Activated T-cell treated with anti-CD3 and anti-CD28 coated beads for 1 hour (primary cell): ENCODE measurements at places on chromosomes 13 and 19.

GRCh38 chr19:55088543-55089341 lies 13.1 kb downstream of the EPS8L1 start:
- DNase-seq = peak; percentile 77

DNA sequence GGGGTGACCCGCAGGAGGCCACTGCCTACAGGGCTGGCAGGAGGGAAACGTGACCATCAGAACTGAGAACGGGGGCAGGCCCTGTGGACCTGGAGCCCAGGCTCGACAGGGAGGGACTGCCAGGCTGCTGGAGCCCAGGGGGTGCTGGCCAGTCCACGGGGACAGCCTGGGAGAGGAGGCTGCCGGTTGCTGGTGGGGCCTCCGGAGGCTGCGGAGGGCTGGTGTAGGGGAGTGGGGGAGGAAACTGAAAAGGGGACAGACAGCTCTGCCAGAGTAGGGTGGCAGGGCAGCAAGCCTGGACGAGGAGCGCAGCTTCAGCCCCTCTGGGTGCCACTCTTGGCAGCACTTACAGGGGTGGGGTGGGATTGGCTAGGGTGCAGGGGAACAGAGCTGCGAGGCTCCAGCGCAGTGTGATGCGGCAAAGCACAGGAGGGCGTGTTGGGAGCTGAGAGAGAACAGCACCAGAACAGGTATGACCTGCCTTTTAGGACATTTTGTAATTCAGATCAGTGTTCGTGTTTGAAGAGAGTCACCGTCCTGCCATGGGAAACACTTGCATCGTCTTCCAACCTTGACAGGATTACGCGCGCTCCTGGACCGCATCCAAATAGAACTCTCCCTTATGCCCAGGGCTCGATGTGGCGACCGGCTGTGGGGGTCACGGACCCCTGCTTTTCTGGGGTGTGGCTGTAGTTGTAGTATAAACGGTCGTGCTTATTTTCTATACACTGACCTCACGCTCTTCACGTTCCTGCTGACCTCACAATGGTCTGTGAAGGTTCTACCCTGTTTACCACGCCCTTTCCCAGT lies 19.9 kb upstream of the ARHGEF7 start:
- DNase-seq = no peak

DNA sequence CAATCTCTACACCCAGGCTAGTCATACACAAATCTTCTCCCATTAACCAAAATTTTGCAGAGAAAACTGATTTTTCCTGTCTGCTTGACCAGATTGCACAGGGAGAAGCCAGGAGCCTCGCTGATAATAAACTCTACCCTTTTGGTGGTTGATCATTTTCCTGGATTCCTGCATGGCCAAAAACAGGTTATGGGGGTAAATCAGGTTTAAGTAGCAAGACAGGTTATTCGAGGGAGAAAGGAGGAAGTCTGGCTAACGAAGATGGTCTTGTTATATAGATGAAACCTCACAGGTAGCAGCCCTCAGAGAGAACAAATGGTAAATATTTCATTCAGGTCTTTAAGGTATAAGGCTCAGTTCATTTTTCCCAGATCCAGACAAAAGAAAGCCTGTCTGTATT lies 16.0 kb upstream of the CEACAM6 start:
- DNase-seq = no peak

DNA sequence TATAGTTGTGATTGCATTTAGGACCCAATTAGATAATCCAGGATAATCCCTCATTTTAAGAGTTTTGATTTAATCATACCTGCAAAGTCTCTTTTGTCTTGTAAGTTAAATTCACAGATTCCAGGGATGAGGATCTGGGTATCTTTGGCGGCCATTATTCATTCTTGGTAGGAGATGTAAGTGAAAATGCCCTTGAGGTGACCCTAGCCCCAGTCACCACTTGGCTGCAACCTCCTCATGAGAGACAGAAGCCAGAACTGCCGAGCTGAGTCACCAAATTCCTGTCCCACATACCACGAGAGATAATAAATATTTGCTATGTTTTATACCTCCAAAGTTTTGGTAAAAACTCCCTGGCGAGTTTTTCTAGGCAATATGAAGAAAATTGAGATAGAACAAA lies 389.4 kb downstream of the RFC3 start:
- DNase-seq = no peak

DNA sequence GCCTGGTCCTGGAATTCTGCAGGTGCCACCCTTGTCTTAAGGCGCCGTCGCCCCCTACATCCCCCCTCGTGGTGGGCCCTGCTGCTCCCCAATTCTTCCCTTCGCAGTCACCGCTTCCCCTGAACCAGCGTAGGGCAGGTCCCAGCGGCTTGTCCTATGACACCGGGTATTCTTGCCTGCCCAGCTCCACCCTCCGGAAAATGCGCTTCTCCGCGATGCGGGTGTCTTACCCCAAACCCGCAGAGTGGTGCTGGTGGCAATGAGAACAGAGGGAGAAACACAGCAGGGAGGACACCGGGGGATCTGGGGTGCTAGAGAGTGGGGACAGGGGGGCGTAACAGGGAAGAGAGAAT lies 9.0 kb downstream of the ZNF808 start:
- peak; percentile 11 for DNase-seq

GRCh38 chr13:73860501-73860900 lies 273.7 kb downstream of the KLF12 start:
- no peak for DNase-seq

- no peak for DNase-seq
Observed at GRCh38 chr19:11016631-11017030, 55.8 kb downstream of the SMARCA4 start.

GRCh38 chr13:101341464-101341863 lies 74.8 kb downstream of the NALCN start:
- no peak for DNase-seq

DNA sequence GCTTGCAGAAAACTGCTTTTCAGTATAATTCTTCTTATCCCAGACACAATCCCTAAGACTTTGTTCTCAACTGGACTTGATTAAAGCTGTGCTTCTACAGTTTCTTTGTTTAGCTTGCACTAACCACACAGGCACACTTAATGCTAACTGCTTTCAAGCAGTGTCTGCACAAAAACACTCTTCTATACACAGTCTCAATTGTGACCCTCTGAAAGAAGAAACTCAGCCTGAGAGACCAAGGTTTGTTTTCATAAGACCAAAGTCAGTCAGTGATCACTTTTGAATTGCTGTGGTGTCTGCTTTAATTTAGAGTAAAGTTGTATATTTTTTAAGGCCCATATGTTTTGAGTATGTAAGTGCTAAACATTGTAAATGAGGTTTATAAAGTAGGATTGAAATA lies 431.2 kb downstream of the KCTD12 start:
- DNase-seq = no peak

- DNase-seq = no peak
Observed at GRCh38 chr13:73417012-73417615, 358.3 kb downstream of the KLF5 start.

DNA sequence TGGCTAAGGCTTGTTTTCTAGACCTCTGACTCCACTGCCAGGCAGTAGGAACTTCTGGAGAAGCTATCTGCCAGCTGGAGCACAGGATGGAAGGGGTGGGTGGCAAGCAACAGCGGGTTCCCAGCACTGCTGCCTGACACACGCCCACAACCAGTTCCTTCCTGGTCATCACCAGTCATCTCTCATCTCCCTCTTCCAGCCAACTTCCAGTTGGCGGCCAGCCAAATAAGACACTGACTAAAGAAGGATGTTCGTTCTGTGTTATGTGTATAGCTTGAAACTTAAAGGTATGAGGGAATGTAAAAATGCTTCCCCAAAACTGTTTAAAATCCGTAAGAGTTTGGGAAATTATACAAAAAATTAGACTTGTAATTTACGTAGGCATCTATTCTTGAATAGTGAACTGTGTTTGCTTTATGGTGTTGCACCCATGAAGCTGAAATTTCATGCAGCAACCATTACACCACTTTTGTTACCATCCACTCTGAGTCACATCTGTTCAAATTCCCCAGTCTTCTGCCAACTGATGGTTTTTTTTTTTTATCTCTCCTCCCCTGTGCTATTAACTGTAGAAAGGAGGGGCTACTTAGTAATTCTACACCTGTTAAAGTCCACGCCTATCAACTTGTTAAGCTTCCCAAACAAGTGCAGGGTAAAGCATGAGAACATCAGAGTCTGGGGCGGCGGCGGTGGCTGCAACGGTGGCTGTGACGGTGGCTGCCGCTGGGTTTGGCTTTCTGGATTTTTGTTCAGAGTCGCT lies 86.2 kb upstream of the FRY start:
- DNase-seq = no peak

DNA sequence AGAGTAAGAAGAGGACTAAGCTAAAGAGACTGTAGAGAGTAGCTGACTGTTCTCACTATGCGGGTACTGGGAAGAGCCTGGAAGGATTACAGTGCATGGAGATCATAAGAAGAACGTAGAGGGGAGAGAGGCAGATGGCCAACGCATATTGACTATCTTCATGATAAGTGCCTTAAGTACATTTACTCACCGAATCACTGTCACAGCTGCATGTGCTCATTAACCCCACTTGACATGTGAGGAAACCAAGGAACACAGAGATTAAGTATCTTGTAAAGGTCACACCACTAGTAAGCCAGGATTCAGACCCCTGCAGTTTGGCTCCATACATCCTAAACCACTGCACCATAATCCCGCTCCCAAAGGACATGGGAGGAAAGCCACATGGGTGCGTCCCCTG lies 34.1 kb downstream of the SMAD9 start:
- no peak for DNase-seq

DNA sequence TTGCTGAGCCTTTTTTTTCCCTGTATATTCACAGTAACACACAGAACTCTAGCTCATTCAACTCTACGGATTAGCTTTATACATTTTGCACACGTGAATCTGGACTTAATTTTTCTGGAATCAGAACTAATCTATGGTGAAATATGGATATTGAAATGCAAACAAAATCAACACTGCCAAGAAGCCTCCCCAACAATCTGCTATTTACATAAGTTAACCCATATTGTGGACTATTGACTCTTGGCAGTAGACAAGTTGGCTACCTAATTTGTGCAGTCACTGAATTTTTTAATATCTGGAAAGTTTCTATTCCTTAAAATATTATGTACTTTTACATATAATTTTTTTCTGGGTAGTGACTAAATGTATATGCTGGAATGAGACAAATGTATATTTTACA lies 815.4 kb downstream of the PCDH17 start:
- DNase-seq = no peak

DNA sequence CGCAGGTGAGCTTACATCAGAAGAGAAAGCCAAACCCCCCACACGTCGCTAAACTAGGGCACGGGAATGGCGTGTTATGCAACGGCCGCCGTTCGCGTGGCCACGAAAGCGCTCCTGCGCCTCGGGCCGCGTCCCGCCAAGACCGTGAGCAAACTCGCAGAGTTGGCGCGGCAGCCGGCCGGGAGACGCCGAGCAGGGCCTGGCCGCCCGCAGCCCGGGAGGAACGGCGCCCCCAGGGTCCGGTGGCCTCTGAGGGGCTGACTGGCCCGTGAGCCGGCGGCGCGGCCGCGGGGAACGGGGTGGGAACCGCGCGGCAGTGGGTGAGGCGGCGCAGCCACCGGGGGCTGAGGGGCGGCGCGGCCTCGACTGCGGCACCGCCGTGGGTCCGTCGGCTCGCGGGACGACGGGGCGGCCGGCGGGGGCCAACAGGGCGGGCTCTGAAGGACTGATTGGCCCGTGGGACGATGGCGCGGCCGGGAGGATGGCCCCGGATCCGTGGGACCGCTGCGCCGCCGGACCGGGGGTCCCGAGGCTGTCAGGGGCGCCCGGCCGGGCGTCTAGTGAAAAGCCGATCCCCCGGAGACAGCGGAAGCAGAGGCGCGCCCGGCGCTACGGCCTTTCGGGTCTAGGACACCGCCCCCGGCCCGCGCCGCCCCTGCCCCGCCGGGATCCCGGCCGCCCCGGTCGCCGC lies 903 bp downstream of the LATS2 start:
- no peak for DNase-seq

DNA sequence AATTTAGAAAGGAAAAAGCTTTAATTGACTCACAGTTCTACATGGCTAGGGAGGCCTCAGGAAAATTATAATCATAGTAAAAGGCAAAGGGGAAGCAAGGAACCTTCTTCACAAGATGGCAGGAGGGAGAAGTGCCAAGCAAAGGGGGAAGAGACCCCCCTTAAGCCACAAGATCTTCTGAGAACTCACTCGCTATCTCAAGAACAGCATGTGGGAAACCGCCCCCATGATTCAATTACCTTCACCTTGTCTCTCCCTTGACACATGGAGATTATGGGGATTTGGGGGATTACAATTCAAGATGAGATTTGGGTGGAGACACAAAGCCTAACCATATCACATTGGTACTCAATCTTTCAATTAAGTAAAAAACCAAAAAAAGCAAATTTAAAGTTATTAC lies 1778.7 kb upstream of the MIR17HG start:
- DNase-seq = no peak

- no peak for DNase-seq
Observed at GRCh38 chr19:17244618-17245534, 843 bp downstream of the NR2F6 start.

DNA sequence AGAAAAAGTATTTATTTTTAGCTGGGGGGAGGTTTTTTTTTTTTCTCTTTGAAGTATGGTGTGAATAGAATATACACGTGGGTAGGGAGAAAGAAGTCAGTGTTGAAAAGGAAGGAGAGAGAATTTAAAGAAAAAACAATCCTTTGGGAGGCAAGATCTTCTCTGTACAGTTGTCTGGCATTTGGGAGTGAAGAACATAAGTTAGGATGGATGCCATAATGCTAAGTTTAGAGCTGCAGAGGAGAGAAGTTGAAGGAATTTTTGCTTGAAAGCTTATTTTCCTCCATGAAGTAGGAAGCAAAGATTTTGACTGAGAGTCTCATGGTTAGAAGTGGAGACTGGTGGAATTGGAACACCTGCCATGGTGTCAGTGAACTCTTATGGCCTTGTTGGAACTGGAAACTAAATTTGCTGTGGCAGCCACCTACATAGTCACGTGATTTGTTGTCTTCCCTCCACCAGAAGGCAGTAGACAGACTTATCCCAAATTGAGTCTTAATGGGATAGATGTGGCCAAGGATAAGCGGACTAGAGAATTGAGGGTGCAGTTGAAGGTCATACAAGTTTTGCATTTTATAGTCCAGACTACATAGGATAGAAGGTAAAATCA lies 22.0 kb downstream of the NDFIP2 start:
- DNase-seq = no peak
